Ovary (tissue), 10 donors: ENCODE measurements at places on chromosomes 1 and 21. TPM values are rescaled to one million over a fixed set of nuclear protein-coding genes. Genes with fewer than 3 reads are reported as not detected.

DNA sequence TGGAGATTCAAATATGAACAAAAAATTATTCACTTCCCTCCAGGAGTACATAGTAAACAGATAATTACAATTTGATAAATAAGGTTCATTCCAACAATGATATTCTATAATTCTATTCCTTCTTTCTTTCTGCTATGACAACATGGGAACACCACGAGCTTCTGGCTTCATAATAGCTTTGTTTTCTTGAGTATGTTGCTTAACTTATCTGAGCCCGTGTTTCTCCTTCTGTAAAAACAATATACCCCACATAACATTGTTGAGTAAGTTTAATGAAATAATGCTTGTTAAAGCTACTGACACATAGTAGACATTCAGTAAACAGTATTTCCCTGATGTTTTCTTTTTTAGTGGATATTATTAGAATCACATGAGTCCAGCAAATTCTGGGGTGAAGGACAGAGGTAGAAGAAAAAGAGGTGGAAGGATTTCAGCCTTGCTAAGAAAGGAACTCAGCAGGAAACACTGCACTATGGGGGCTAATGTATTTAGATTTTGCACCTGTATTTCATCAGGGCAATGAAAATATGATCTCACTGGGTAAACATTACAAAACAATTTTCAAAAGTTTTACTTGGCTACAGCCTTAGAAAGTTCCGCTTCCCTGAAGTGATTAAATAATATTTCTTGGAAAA is 430.8 kb upstream of the C1orf87 start:
- no peaks in the 10 kb centered on the region for H3K36me3 ChIP-seq
- no peak overlapping the region for H3K27ac ChIP-seq
- no peak for DNase-seq
- H3K27me3 ChIP-seq, result no peaks in the 10 kb centered on the region

Gene CNKSR1
- total RNA-seq, result 5.8 TPM

Gene OR2T2
- total RNA-seq, result not detected

DNA sequence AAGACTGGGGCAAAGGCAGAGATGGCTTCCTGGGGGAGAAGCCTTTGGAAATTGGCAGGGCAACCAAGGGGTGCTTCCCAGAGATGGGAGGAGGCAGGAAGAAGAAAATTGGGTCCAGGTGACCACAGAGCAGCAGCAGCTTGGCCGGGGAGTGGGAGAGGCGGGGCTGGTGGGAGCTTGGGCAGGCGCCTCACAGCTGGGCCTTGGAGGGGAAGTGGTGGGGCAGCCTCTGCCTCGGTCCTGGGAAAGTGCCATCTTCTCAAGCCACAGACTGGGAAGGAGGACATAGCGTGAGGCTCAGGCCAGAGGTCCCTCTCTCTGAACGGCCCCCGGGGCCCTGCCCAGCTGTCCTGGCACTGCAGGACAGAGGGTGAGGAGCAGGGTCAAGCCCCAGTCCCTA is 24.0 kb upstream of the WASF2 start:
- H3K36me3 ChIP-seq, result no peaks in the 10 kb centered on the region
- no peaks in the 10 kb centered on the region for H3K27me3 ChIP-seq
- no peak for DNase-seq
- no peak overlapping the region for H3K4me3 ChIP-seq
- no peaks in the 10 kb centered on the region for H3K4me1 ChIP-seq
- no peak overlapping the region for H3K27ac ChIP-seq

Gene LCE1B
- total RNA-seq, result not detected

GRCh38 chr1:8598783-8599182 is 218.7 kb downstream of the RERE start:
- H3K27ac ChIP-seq, result peak overlapping the region; percentile 22
- no peaks in the 10 kb centered on the region for H3K27me3 ChIP-seq
- peak; percentile 45 for DNase-seq
- no peaks in the 10 kb centered on the region for H3K36me3 ChIP-seq
- H3K4me3 ChIP-seq, result no peak overlapping the region
- peaks cover 16% of the 10 kb centered on the region for H3K4me1 ChIP-seq

GRCh38 chr21:28746166-28746565 is 246.5 kb downstream of the LTN1 start:
- H3K27ac ChIP-seq, result no peak overlapping the region
- no peaks in the 10 kb centered on the region for H3K27me3 ChIP-seq
- DNase-seq, result no peak
- H3K4me1 ChIP-seq, result peaks cover 2% of the 10 kb centered on the region

- no peak for DNase-seq
- no peaks in the 10 kb centered on the region for H3K4me1 ChIP-seq
- H3K4me3 ChIP-seq, result no peak overlapping the region
- H3K27me3 ChIP-seq, result no peaks in the 10 kb centered on the region
- no peaks in the 10 kb centered on the region for H3K36me3 ChIP-seq
These were observed 99.7 kb upstream of the HMGB4 start for GRCh38 chr1:33764149-33764548.

Gene MATN1
- total RNA-seq, result 0.72 TPM

Gene GNG4
- 14.2 TPM for total RNA-seq
